Activated naive CD8-positive, alpha-beta T cell treated with anti-CD3 and anti-CD28 coated beads, Interleukin-2, amount 50 U/mL, for 16 hours (primary cell): ENCODE measurements at places on chromosomes 11 and 22.

GRCh38 chr22:29044657-29045176 lies 16.9 kb downstream of the C22orf31 start:
- no peak for DNase-seq

- no peak for DNase-seq
Measured at GRCh38 chr22:20000246-20001081, 16.2 kb downstream of the ARVCF start.

DNA sequence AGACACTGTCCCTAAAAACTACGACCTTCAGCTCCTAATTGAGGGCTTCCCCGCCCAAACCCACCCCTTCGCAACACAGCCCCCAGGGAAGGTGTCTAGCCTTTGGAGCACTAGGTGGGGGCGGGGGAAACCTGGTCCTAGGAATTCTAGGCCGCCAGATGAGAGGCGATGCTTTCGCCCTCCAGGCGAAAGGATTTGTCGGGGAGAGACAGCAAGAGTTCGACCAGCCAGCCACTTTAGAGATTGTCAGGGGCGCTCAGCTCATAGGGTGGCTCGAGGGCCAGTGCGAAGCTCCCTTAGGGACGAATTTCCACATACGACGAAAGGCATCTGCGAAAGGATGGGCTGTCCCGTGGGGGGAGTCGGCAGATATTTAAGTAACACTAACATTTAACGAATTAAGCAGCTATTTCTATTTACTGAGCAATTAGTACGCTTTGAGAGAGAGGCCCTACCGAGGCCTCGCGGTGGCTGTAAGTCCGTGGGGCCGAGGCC lies 5.3 kb downstream of the CD248 start:
- DNase-seq = no peak

- DNase-seq = no peak
Measured at GRCh38 chr11:60367009-60367408, 11.3 kb upstream of the MS4A7 start.
